ENCODE measurements at places on chromosomes 3 and 15.

DNA sequence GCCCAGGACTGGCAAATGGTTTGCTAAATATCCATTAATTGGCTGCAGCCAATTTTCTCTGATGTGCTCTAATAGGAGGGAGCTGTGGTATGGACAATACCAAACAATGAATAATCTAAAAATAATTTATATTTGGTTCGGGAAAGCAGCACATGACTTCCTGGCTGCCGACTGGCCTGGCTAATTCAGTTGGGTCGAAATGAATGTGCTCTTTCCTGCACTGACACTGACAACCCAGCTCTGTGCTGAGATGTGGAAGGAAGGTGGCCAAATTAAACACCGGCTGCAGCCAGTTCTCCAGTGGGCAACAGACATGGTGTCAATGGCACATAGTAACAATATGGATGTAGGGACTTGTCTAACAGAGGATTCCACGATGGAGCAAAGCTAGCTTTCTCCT, 21.1 kb upstream of the COLQ start:
- no peak for DNase-seq

DNA sequence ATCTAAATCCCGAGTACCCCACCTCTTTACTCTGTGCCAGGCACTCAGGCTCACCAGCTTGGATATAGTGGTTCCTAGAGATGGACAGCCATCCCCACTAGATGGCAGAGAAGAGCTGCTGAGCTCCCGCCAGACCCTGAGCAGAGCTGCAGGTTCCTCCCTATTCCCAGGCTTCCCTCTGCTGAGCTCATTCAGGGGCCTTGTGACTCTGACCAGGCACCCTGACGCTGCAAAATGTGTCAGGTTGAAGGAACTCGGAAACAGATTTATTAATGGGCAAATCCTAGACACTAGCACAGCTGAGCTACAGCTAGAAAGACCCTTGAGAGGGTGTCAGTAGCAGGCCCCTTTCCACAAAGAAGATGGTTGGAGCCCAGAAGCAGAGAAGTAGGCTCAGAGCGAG, 38.2 kb upstream of the RHO start:
- DNase-seq: peak; percentile 36

DNA sequence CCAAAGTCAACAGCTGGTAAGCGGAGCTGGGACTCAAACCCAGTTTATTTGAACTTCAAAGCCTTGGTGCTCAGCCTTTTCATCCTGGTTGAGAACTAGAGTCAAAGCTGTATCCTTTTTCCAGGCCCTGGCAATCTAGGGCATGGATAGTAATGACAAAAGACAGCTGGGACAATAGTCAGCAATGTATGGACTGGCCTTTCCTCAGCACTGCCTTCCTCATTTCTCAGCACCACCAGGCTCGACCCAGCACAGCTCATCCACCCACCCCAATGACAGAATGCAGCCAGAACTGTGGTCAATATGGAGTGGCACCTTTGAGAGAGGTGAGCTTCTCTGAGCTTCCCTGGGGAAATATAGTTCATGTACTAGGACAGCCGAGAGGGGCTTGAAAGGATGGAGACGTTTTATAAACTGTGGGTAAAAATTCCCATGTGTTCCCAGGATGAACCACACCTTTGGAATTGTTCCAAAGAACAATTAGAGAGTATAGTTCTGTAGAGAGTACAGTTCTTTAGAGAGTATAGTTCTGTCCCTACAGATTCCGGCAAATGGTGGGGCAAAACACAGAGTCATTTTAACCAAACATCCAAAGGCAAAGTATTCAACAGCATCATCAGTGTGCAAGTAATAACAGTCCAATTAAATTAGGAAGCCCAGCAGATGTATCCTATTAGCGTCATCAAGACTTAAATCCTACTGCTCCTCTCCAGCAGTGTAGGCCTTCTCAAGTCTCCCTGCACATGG, 30.2 kb upstream of the IREB2 start:
- no peak for DNase-seq

DNA sequence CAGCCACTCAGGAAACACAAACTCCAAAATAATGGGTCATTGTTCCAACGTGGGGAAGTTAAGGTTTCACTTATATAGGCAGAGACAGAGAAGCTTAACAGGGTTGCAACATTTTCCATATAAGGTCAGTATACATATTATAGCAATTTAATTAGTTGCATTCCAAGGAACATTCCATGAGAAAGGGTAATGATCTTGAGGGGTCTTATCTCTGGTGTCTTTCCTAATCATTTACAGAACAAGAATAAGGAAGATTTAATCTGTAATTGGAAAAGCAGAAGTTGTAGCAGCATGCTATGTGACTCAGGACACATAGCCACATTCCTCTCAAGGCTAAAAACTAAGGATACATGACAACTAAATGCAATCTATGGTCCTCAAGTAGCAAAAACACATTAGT, 4.9 kb downstream of the MNS1 start:
- no peak for DNase-seq

Data from SW 1271 (cell line).